ENCODE measurements at places on chromosomes 13 and 19.
A peak's percentile ranks its signal among the peaks of the same experiment; 100 is the strongest.

- DNase-seq, result peak; percentile 10
Observed at GRCh38 chr13:30466358-30466714, 600 bp upstream of the HMGB1 start.

- DNase-seq, result peak; percentile 74
Observed at GRCh38 chr13:27988520-27988919, at the start of gene URAD. Gene URAD (minus strand): TSS chr13:27988693. CDS start chr13:27988637, 56 bp downstream.

DNA sequence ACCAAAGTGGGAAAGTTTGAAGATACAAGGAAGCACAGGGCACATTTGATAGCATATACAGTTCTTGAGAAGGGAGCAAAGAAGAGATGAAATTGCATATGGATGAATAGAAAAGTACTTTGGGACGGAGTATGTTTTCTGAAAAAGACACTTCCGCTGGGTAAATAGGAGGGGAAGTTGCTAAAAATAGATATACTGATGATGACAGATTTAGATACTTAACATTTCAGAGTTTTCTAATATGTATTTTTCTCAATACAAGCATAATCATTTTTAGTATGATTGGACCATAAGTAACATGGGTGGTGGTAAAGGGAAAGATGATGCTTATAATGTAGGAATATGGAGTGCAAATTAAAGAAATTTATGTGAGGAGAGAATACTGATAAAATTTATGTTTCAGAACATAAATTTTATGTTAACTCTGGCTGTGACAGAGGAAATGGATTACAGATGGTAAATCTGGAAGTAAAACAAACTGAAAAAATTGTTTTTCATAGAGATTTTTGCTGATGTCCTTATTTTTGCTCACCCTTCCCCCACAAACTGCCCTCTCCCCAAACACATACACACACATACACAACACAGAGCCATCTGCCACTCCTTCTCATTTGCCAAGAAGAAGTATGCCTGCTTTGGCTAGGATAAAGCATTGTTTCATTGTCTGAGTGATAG is 583.9 kb upstream of the MIR17HG start:
- DNase-seq, result no peak

DNA sequence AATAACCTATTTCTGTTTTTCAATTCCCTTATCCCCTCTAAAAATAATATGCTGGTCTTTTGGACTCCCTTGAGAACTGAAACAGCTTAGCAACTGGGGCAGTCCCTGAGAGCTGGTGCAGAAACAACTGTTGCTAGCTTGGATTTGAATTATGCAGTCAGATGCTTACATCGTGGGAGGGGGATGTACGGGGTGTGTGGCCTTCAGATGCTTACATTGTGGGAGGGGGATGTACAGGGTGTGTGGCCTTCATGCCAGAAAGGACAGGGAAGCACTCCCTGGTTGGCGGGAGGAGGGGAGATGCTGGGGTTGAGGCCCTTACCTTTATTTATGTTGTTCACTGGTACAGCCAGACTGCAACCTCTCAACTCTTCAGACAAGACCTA is 25.6 kb downstream of the LRCH1 start:
- no peak for DNase-seq

GRCh38 chr19:57280962-57281400 is 696 bp downstream of the ZNF460 start:
- peak; percentile 16 for DNase-seq

- DNase-seq, result no peak
Observed at GRCh38 chr13:65603160-65603559, 1627.0 kb downstream of the PCDH9 start.

DNA sequence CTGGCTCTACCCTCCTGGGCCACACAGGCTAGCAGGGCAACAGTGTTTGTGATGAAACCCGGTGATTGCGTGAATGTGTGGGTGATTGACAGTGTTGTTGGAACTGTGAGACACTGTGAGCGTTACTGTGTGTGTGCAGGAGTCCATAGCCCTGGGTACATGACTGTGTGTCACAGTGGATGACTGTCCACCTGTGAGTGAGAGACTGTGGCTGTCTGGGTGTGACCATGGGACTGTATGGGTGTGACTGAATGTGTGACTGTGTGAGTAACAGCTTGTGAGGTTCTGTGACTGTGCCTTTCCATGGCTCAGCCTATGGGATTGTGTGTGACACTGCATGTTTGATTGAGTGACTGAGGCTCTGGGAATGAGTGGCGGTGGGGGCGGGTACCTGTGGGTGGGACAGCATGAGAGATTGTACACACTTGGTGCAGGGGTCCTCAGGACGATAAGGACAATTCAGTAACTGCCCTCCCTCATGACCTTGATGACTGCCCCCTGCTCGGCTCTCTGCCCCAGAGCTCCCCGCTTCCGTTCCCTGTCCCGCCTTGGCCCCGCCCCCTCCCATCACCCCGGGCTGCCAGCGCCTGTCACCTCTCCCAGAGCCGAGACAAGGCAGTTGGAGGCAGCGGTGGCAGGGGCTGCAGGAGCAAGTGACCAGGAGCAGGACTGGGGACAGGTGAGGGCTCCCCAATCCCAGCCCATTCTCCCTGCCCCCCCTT is at the start of gene GIPR:
GIPR (plus strand) TSS at position 602 of the 722 bp plus-strand sequence. CDS start 1,300 bp downstream, outside the sequence.
- DNase-seq, result peak; percentile 91

DNA sequence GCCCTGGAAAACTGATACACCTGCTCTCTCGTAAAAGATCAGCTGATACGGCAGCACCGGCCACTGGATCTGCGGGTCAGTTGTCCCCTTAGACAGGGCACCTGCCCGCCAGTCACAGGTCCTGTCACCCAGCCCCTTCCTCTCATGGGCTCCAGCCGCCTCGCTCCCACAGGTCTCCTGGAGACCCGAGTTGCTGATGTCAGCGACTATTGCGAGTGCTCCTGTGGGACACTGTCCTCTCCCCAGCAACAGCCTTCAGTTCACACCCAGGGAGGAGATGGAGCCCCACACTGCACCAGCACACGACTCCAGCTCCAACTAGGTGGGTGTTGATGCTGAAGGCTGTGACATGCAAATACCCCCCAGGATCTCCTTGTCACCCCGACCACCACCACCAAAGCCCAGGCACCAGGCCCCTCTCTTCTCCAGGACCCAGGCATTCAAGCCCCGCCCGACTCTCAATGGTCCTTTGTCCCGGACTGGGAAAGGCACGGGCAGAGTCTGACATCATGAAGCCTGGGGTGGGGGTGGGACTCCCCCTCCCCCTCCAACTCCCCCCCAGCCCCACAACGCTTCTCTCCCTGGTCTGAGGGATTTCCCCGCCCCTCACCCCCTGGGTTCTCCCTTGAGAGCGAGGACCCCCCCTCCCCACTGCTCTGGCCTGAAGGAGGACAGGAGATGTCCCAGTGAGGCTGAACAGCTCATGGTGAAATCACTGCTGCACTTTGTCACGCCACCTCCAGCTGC is 1.4 kb upstream of the MAG start:
- no peak for DNase-seq

DNA sequence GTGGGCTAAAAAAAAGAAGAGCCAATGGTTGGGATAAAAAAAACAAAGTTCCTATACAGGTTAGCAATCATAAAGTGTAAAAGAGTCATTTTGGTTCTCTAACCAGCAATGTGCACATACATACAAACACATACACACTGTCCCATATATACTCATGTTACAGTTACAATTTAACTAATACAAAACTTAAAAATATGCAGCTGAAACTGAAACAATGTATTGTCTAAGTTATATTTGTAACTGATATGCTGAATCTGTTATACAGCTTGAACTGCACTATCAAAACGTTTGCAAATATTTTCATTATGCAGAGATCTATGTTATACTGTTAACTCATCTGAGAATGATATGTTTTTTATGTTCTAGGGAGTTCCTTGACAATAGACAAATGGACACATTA is 173.7 kb downstream of the KLF12 start:
- no peak for DNase-seq
